CD4-positive, alpha-beta T cell treated with Interleukin-15 for 1 hour (primary cell): ENCODE measurements at places on chromosomes 7 and 10.

DNA sequence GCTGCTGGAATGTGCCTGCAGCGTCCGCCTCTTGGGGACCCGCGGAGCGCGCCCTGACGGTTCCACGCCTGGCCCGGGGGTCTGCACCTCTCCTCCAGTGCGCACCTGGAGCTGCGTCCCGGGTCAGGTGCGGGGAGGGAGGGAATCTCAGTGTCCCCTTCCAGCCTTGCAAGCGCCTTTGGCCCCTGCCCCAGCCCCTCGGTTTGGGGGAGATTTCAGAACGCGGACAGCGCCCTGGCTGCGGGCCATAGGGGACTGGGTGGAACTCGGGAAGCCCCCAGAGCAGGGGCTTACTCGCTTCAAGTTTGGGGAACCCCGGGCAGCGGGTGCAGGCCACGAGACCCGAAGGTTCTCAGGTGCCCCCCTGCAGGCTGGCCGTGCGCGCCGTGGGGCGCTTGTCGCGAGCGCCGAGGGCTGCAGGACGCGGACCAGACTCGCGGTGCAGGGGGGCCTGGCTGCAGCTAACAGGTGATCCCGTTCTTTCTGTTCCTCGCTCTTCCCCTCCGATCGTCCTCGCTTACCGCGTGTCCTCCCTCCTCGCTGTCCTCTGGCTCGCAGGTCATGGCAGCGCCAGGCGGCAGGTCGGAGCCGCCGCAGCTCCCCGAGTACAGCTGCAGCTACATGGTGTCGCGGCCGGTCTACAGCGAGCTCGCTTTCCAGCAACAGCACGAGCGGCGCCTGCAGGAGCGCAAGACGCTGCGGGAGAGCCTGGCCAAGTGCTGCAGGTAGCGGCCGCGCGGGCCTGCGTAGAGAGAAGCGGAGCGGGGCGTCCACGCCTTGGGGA lies 645 bp downstream of the SLC26A4 start:
- peak; percentile 47 for DNase-seq

DNA sequence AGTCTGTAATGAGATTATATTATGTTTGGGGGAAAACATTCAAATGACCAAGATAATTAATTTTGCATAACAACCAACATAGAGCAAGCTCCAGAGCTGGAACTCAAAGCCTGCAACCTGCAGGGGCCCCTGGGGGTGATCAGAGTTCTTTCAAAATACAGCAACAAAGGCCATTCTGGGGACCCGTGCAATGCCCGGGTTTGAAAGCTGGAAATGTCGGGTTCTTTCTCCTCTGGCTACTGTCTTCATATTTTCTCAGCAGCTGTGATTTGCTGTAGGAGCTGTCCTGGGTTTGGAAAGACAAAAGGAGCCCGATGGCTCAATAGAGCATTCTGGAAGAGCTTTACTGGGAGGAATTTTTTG lies 30.8 kb upstream of the CARD11 start:
- DNase-seq = no peak

DNA sequence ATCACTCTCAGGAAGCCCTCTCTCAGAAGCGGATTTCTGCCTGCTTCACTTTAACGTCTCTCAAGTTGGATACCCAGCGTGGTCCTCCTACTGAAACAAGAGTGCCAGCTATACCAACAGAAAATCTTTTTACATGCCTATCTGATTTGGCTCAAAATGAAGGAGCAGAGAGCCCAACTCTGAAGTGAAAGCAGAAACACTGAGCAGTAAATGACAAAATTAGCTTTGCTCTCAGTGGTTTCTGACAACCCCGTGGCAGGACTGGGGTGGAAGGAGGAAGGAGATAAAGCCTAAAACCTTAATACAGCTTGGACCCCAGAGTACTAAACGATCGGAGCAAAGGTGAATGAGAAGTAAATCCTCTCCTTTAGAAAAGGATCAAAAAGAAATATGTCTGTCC lies 25.1 kb upstream of the GPR37 start:
- DNase-seq = no peak

GRCh38 chr10:70130878-70131559 lies 1.6 kb downstream of the AIFM2 start:
- DNase-seq = no peak

DNA sequence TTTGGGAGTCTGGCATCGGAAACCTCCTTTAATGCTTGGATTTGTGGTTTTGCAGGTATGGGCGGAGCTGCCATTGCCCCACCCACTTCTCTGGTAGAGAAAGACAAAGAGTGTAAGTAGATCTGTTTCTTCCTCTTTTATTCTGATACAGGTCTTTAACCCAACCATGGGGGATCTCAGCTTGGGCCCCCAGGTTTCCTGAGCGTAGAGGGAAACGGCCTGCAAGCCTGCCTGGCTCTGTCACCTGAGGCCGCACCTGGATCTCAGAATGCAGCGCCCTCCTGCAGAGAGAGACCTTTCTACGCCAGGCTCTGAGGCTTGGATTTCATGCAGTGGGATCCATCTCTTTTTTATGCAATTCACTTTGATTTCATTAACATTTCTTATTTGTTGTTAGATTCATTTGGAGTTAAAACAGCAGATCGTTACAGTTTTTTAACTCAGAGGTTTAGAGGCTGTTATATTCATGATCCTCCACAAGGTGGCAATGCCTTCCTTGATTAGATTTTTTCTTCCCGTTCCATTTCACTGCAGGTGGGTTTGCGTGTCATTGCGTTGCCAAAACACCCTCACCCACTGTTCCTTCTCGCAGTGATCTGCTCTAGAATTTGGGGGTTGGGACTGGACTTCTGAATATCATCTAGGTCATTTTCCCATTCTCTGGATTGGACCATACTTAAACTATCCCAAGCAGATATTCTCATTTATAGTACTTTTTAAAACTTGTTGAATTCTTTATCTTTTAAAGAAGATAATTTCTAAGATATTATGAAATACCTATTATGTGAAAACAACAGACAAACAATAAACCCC lies 20.0 kb downstream of the RBM17 start:
- peak; percentile 33 for DNase-seq

GRCh38 chr10:96263176-96263575 lies 8.2 kb downstream of the BLNK start:
- no peak for DNase-seq

GRCh38 chr7:9204571-9204970 lies 771.2 kb downstream of the NXPH1 start:
- no peak for DNase-seq

DNA sequence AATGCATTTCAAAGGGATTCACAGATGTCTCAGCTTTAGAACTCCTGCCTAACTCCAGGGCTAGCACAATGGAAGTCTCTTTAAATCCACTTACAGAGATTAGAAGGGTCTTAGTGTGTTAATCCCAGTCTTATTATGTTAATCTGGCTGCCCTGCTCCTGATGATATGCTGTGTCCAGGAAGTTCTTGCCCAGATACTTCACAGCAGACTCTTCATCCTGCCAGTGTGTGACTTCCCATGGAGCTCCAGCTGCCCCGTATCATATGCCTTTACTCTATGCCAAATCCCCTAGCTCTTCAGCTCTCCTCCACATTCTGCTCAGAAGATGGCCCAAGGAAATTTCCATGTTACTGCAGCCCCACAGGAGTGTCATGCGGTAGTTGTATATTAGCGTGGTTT lies 533.8 kb downstream of the GALNT17 start:
- DNase-seq = no peak

- DNase-seq = no peak
Observed at GRCh38 chr10:114388275-114388674, 16.0 kb downstream of the AFAP1L2 start.

- DNase-seq = no peak
Observed at GRCh38 chr10:84293171-84293570, 35.2 kb upstream of the CCSER2 start.

DNA sequence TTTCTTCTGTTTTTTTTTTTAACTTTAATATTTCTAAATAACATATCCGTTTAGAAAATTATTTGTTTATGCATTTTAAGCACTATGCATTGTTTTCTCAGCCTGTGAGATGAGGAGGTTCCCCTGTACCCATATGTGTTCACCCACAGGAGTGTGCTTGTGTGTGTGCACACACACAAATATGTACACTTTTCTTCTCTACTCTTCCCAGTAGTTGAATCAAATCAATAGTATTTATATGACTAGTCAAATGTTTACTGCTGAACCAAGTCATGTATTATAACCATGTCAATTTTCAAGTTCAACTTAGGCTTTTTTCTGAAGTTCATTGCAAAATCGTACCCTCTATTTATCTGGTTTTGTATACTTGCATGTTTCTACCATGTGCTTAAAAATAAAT lies 37.3 kb downstream of the HDAC9 start:
- DNase-seq = no peak

DNA sequence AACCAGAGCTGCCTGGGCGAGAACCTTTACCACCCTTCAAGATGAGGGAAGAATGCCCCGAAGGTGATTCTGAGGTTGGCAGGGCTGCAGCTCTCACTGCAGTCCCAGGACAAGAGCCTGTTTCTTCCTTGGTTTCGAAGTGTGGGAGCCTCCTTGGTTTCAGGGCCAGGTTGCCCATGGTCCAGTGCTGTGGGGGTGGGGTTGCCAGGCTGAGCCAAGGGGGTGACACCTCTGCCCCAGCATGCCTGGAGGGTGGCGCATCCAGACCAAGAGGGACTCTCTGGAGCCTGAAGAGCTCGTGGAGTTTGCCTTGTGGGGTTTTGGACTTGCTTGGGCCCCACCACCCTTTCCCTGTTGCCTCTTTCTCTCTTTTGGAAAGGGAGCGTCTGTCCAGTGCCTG lies 41.3 kb downstream of the WDR37 start:
- no peak for DNase-seq

DNA sequence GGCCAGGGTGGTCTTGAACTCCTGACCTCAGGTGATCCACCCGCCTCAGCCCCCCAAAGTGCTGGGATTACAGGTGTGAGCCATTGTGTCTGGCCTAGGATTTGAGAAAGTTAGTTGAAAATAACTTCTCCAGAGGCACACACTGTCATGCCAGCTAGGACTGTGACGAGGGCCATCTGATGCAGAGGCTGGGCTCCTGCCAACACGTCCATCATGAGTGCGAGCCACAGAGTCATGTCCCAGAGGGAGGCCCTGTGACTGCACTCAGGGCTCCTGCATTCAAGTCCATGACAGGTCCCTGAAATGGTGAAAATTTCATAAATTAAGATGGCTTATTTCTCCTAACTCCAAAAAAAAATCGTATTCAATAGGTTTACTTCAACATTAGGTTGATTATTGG lies 17.1 kb downstream of the C10orf120 start:
- no peak for DNase-seq

DNA sequence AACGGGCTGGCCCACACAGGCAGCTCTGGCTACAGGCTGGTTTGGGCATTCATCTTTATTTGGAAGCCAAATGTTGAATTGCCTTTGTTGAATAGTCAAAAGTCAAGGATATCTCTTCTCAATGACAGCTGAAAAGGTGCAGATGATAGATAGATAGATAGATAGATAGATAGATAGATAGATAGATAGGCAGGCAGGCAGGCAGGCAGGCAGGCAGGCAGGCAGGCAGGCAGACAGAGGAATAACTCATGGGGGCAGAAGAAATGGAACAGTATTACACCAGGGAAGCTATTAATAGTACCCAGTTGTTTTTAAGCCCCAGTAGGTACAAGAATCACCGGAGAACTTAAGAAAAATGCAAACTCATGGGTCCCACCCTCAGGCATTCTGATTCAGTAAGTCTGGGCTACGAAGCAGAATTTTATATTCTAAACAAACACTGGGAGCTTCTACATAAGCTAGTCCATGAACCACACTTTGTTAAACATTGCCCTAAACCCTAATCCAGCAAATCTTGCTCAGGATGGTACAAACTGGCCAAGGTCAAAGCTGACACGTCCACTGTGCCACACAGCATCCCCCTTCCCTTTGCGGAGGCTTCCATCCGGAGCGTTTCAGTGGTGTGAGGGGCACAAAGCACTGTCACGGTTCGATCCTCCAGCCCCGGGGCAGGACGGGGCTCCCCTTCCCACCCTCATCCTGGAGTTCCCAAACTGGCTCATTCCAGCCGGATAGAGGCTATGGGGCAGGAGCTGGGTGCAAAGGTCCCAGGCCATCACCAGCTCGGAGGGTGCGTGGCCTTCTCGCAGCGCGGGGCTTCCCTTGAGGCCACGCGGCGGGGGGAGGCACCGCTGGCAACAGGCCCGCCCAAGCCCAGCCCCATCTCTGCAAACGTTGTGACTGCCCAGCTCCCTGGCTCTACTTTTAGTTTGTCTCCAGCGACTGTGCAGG lies 6.7 kb downstream of the PRKAG2 start:
- no peak for DNase-seq

DNA sequence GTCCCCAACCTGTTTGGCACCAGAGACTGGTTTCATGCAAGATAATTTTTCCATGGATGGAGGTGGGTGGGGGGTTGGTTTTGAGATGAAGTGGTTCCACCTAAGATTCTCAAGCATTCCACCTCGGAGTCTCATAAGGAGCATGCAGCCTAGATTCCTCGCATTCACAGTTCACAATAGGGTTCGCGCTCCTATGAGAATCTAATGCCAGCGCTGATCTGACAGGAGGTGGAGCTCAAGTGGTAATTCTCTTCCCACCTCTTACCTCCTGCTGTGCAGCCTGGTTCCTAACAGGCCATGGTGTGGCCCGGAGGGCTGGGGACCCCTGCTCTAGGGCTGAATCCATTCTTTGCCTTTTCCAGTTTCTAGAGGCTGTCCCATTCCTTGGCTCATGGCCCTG lies 19.1 kb upstream of the CDK1 start:
- DNase-seq = no peak

GRCh38 chr7:71364551-71364950 lies 232.6 kb downstream of the GALNT17 start:
- DNase-seq = no peak

DNA sequence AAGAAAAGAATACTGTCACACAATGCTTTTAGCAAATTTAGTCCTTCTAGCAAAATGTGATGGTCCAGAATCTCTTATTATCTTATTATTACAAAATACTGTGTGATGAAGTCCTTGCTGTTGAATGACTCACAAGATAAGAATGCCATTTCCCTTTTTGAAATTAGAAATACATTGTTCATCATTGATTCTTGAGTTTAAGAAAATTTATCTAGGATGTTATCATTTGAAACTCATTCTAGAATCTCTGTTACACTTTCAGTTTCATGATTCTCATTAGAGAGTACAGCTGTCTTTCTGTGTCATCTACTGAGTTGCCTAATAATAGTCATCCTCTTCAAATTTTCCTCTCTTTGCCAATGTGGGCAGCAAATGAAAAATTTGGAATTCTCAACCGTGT lies 9.6 kb downstream of the ZKSCAN5 start:
- DNase-seq = no peak

DNA sequence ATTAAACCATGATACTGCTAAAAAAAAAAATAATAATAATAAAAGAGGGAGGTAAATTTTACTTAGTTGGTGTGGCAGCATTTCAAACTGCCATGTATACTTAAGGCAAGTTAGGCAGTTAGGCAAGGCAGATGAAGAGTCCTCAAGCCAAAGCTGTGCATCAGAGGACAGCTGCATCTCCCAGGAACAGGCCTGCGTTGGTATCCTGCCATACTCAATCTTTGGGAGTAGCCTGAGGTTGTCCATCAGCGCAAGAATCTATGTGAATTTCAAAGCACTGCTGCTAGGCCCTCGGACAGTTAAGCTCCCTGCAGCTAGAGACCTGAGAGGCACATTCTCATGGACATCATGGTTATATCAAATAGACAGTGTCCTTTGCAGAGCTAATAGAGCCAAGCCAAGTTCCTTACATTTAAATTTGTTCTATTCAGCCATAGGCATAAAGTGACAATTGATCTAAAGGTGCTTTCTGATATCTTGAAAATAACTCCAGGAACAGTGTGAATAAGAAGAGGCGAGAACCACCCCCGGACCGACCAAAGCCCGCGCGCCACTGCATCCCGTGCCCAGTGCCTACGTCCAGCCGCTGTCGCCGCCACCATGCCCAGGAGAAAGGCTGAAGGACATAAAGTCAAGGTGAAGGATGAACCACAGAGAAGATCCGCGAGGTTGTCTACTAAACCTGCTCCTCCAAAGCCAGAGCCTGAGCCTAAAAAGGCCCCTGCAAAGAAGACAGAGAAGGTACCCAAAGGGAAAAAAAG lies 310.6 kb downstream of the SEMA3D start:
- no peak for DNase-seq
